Vagina (tissue), 2 donors: ENCODE measurements at places on chromosomes 3 and 15.

DNA sequence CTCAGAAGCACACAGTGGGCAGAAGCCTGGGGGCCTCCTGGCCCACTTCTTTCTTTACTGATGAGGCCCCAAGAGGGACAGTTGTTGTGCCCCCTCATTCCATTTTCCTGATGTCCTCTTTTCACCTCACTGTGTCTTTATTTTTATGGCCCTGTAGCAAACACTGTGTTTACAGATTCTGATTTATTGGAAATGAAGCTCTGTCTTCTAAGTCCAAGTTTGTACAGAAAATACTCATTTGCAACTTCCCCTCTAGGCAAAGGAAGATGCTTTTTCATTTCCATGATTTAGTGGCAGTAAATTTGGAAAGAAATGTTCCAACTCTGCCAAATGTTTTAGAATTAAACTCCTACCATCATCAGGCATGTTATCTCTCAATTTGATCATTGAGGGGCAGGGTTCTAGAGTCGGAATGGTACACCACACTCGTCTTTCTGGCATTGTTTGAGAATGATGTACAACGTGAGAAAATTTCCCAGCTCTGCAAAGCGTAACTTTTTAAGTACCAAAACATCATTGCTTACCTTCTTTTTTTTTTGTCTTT lies 129.7 kb downstream of the ARNT2 start:
- no peak for DNase-seq

DNA sequence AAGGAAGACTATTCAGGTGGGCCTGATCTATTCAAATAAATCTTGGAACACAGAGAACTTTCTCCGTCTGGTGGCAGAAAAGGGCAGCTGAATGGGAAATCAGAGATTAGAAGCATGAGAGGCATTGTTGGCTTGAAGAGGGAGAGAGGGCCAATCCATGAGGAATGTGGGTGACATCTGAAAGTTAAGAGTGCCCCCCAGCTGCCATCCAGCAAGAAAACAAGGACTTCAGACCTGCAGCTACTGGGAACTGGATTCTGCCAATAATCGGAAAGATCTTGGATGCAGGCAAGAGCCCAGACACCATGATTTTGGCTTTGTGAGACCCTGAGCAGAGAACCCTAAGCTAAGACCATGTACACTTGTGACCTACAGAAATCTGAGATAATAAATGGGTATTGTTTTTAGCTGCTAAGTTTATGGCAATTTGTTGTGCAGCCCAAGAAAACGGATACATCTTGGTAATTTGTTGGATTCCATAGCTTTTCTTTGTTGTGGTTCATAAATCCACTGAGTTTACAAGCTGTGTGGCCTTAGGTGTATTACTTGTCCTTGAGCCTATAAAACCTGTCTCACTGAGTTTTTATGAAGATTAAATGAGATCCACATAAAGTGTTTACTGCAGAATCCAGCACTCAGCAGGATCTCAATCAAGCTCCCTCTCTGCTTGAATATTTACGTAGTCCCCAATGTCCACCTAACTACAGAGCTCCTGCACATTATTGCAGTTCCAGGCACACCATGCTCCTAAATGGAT lies 82.1 kb upstream of the PRTG start:
- peak; percentile 58 for DNase-seq

- DNase-seq = no peak
Observed at GRCh38 chr3:18747383-18747782, 322.2 kb upstream of the SATB1 start.

- no peak for DNase-seq
Observed at GRCh38 chr3:120649830-120650233, 32.2 kb downstream of the HGD start.

DNA sequence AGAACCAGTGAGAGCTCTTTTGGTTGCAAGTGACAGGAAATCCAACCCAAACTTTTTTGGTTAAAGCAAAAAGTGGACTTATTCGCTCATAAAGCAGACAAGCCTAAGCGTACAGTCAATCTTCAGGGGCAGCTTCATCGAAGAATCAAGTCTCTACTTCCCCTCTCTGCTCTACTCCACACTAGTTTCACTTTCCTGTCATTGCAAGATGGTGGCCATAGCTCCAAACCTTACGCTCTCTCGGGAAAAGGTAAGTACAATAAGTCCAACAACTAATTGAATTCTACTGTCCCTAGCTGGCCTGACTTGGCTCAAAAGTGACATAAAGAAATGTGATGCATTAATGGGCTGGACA lies 24.9 kb upstream of the ZNF710 start:
- DNase-seq = no peak

GRCh38 chr3:54836871-54837270 lies 91.0 kb downstream of the LRTM1 start:
- DNase-seq = no peak

DNA sequence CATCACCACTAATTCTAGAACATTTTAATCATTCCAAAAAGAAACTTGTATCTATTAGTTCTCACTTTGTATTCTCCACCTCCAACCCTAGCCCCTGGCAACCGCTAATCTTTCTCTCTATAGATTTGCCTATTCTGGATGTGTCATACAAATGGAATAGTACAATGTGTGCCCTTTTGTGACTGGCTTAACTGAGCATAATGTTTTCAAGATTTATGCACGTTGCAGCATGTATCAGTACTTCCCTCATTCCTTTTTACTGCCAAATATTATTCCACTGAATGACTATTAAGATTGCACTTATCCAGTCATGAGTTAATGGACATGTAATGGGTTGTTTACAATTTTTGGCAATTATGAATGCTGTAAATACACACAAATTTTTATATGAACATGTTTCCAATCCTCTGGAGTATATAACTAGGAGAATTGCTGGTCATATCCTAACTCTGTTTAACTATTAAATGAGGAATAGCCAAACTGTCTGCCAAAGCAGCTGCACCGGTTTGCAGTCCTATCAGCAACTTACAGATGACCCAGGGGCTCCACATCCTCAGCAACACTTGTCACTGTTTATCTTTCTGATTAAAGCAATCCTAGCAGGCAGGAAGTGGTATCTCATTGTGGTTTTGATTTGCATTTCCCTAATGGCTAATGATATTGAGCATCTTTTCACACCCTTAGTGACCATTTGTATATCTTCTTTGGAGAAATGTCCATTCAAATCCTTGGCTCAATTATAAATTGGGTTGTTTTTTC lies 42.9 kb downstream of the DCUN1D1 start:
- no peak for DNase-seq

DNA sequence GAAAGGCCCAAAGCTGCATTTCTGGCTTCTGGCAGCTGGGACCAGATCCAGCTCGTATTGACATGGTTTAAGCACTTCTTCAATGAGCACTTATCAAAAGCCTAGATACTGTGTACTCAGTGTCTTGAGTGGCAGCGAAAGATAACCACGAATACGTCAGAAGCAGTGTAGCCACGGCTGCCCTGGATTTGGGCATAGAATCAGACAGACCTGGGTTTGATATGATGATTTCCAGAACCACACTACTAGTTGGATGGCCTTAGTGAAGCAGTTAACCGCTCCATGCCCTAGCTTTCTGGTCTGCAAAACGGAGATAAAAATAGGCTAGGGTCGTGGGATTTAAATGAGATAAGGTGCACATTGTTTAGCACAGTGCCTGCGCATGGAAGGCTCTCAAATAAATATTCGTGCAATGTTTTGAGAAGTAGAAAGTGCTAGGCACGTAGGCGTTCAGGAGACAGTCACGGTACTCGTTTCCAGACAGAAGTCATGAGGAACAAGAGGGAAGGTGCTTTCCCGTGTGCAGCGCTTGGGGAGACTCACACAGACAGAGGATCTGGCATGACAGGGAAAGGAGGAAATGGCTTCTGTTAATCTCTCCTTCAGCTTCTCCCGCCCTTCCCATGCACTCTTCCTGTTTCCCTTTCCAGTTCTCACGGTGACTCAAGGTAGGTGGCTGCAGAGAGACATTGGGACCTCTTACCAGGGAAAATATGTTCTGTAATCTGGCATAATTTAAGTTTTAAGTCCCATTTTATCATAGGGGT lies 70.3 kb downstream of the CCNL1 start:
- no peak for DNase-seq
